Natural killer cell treated with Interleukin-12 subunit alpha and Interleukin-12 subunit beta and Interleukin-15 and Interleukin-18, amount 100 ng/mL, for 72 hours (primary cell): ENCODE measurements at places on chromosomes 4 and X. TPM values are rescaled to one million over a fixed set of nuclear protein-coding genes. Genes with fewer than 3 reads are reported as not detected.

GRCh38 chr4:95251568-95251967 lies 297.2 kb downstream of the UNC5C start:
- no peak overlapping the region for H3K4me3 ChIP-seq
- H3K36me3 ChIP-seq = no peaks in the 10 kb centered on the region
- no peak for DNase-seq
- no peaks in the 10 kb centered on the region for H3K4me1 ChIP-seq
- no peak overlapping the region for H3K27ac ChIP-seq
- H3K27me3 ChIP-seq = no peaks in the 10 kb centered on the region

DNA sequence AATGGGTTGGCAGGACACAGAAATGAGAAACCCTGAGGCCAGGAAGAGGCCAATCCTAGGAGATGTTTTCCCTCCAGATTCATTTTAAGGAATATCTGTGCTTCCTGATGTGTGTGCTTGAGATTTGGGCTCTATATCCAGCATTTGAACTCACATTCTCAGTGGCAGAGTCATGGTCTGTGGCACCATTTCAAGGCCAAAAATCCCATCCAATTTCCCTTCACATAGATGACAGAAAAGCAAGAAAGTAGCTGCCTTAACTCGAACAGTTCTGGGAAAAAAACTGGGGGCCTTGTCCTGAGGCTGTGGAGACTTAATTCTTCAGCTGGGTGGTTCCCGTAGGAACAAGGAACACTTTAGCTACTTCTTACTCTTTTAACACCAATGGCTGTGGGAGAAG lies 27.4 kb downstream of the TAF7L start:
- no peaks in the 10 kb centered on the region for H3K36me3 ChIP-seq
- H3K4me1 ChIP-seq = no peaks in the 10 kb centered on the region
- H3K27me3 ChIP-seq = no peaks in the 10 kb centered on the region

GRCh38 chr4:76209881-76210280 lies 3.7 kb downstream of the SCARB2 start:
- H3K36me3 ChIP-seq = no peaks in the 10 kb centered on the region
- H3K4me1 ChIP-seq = peaks cover 35% of the 10 kb centered on the region
- H3K27ac ChIP-seq = peak overlapping the region; percentile 23
- peaks cover 4% of the 10 kb centered on the region for H3K27me3 ChIP-seq

GRCh38 chr4:143558286-143558685 lies 44.8 kb downstream of the SMARCA5 start:
- peaks cover 13% of the 10 kb centered on the region for H3K4me1 ChIP-seq
- H3K27me3 ChIP-seq = no peaks in the 10 kb centered on the region
- no peaks in the 10 kb centered on the region for H3K36me3 ChIP-seq
- DNase-seq = no peak

- H3K4me1 ChIP-seq = no peaks in the 10 kb centered on the region
- no peaks in the 10 kb centered on the region for H3K27me3 ChIP-seq
- no peak overlapping the region for H3K4me3 ChIP-seq
- no peak for DNase-seq
- H3K27ac ChIP-seq = no peak overlapping the region
Observed at GRCh38 chr4:156512622-156513021, 459.0 kb downstream of the PDGFC start.

DNA sequence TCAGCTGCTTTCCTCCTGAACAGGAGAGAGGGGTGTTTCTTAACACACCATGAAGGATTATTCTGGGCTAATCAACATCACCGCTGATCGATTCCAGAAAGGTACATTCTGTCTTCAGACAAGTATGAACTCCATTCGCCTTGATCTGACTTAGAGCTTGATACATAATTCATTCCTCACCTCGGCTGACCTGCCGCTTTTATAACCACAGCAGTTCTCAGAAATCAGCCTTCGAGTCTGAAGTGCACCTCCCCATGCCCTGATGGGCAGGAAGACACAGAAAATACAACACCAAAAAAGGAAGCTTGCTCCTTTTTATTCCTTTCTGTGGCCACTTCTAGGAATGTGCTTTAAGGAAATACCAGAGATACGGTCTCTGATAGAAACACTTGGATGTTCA lies 85.7 kb downstream of the JAKMIP1 start:
- no peaks in the 10 kb centered on the region for H3K36me3 ChIP-seq
- peaks cover 10% of the 10 kb centered on the region for H3K4me1 ChIP-seq
- H3K27ac ChIP-seq = peak overlapping the region; percentile 60
- peaks cover 7% of the 10 kb centered on the region for H3K27me3 ChIP-seq
- no peak for DNase-seq
- H3K4me3 ChIP-seq = peak overlapping the region; percentile 46

DNA sequence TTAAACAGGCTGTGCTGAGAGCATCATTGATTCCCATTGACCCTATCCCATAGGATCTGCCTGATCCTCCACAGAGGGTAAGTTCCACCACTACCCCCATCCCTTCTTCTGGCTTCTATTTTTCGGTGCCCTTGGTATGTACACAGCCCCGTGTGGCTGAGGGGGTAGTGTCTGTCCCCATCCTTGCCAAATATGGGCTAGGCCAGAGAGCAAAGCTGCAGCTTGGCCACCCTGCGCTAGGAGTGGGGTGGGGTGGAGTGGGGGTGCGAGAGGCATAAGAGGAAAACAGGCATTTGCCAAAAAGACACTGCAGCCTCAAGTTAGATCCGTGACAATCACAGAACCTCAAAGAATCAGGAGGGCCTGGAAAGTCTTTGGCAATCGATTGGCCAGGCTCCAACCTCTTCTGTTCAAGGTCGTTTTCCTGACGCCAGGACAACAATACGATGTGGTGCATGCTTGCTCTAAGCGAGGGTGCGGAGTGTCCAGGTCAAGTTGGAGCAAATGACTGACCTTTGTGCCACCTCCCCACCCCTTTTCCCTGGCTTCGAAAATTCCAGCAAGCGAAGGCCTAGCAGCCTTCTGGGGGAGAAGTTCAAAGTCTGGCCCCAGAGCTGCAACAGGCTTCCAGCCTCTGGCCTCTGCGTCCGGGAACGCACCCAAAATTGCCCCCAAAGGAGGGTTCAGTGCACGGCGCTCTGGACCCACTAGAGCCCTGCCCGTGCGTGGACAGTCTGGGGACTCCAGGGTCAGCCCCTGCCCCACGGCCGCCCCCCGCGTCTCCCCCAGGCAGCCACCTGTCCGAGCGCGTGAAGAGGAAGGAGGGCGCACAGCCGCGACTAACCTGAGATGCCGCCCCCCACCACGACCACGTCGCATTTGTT lies 598 bp downstream of the MAOB start:
- H3K4me1 ChIP-seq = peaks cover 2% of the 10 kb centered on the region
- no peaks in the 10 kb centered on the region for H3K36me3 ChIP-seq
- peaks cover 33% of the 10 kb centered on the region for H3K27me3 ChIP-seq
- no peak for DNase-seq

DNA sequence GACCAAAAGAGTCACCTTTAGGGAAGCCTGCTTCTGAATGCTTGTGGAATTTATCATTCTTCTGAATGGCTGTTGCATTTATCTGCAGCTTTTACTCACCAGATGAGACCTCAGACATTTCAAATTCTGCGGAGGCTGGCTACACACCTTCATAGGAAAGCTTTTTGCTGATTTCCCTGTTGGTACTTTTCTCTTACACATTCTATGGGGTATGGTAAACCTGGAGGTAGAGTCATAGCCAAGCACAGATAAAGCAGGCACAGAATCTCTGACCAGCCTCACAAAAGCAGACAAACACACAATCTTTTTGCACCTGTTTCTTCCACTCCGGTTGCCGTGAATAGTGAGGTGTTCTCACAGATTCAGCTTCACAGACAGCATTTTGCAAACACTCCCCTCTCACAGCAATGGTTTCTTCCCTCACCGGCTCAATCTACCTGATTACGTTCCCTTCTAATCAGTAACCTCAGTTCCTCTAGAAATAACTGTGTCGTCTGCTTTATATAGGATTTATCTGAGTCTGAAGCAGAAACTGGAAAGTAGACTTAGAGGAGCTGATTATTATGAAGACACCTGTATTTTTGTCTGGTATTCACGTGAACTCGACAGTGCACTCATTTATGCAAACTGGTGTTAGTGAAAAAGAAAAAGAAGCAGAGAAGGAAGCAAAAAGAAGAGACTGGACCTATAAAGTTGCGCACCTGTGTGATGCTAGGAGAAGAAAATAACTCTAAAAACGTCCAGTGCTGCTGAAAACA lies 83.1 kb downstream of the DMD start:
- no peaks in the 10 kb centered on the region for H3K36me3 ChIP-seq
- H3K27me3 ChIP-seq = no peaks in the 10 kb centered on the region
- H3K4me1 ChIP-seq = no peaks in the 10 kb centered on the region
- DNase-seq = no peak
- H3K4me3 ChIP-seq = no peak overlapping the region

DNA sequence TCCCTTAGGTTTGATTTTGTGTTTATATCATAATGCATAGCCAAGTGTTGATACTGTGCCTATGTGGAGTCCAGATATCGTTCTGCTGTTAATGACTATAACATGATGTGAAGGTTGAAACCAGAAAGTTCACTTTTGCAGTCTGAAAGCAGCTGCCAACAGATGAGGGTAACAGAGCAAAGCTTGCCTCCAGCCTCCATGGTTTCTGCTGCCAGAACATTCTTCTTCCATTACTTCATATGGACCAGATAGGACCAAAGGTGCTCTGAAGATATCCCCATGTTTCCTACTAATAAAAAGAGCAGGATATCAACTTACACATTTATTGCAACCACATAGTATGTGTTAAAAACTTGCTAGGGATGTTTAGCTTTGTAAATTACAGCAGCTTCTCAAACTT lies 394.1 kb downstream of the SPRY1 start:
- H3K27ac ChIP-seq = no peak overlapping the region
- DNase-seq = no peak
- peaks cover 2% of the 10 kb centered on the region for H3K27me3 ChIP-seq
- no peak overlapping the region for H3K4me3 ChIP-seq
- H3K4me1 ChIP-seq = no peaks in the 10 kb centered on the region

GRCh38 chr4:17296921-17297890 lies 214.7 kb downstream of the QDPR start:
- no peak overlapping the region for H3K27ac ChIP-seq
- no peak overlapping the region for H3K4me3 ChIP-seq
- no peak for DNase-seq
- H3K27me3 ChIP-seq = peaks cover 28% of the 10 kb centered on the region
- H3K4me1 ChIP-seq = no peaks in the 10 kb centered on the region
- H3K36me3 ChIP-seq = no peaks in the 10 kb centered on the region

DNA sequence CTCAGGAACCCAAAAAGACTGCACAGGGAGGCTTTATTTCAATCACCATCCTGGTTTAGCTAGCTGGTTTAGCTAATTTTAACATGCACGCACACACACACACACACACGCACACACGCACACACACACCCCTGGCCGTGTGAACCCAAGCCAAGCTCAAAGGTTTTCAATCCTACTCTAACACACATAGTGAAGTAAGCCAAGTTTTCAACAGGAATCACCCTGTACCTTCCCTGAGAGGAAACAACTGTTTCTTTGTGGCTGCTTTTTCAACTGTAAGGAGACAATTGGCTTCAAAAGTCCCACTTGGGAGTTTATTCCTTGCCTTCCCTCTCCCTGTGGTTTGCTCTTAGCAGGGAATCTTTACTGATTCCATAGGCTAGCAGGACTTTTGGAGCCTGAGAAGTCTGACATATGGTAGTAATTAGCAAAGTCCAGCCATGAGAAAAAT lies 98.9 kb upstream of the BMP3 start:
- no peak overlapping the region for H3K27ac ChIP-seq
- no peaks in the 10 kb centered on the region for H3K36me3 ChIP-seq
- no peaks in the 10 kb centered on the region for H3K4me1 ChIP-seq
- DNase-seq = no peak
- peaks cover 6% of the 10 kb centered on the region for H3K27me3 ChIP-seq

GRCh38 chr4:41143311-41144039 lies 70.9 kb downstream of the APBB2 start:
- H3K27ac ChIP-seq = no peak overlapping the region
- no peak overlapping the region for H3K4me3 ChIP-seq
- no peaks in the 10 kb centered on the region for H3K36me3 ChIP-seq

- H3K4me3 ChIP-seq = peak within 1 kb of the TSS; percentile 46
- H3K36me3 ChIP-seq = no peaks in the 10 kb centered on the region
- H3K4me1 ChIP-seq = peaks cover 14% of the 10 kb centered on the region
Observed at GRCh38 chr4:47031011-47031678, at the start of gene GABRB1. Gene GABRB1, plus strand, starts transcription at chr4:47031567.

DNA sequence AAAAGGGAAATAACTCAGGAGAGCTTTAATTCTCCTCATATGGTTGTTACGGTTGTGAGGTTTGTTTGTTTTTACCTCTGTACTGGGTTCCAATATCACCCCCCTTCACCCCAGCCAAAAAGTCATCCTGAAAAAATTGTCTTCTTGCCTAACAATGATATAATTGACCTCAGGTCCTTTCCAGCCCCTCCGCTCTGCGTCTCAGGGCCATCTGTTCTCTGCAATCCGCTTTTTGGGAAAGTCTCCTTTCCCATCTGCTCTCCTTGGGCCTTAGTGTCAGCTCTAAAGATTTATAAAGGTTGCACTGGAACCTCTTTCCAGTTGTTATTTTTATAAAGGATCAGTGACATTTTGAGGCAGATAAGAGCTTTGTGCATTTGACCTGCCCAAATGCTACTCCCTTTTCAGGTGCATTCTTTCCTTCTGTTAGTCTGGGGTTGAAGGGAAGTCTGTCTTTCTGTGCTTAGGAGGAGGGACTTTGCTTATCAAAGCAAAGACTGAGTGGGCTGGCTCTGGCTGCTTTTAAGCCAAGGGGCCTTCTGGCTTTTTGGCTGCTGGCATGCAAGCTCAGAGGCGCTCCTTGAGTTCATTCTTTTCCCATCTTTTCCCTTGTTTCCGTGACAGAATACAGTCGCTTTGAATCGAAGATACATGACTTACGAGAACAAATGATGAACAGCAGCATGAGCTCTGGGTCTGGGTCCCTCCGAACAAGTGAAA lies 34.1 kb downstream of the DLG3 start:
- no peak for DNase-seq
- H3K27ac ChIP-seq = no peak overlapping the region
- H3K4me3 ChIP-seq = no peak overlapping the region
- no peaks in the 10 kb centered on the region for H3K27me3 ChIP-seq

- peaks cover 77% of the 10 kb centered on the region for H3K4me1 ChIP-seq
- H3K27ac ChIP-seq = peak overlapping the region; percentile 94
- no peaks in the 10 kb centered on the region for H3K27me3 ChIP-seq
- peak overlapping the region; percentile 78 for H3K4me3 ChIP-seq
Observed at GRCh38 chrX:65688403-65688871, 21.0 kb downstream of the MSN start.

GRCh38 chr4:188620608-188621007 lies 481.4 kb downstream of the TRIML1 start:
- H3K27ac ChIP-seq = no peak overlapping the region
- no peak overlapping the region for H3K4me3 ChIP-seq
- H3K27me3 ChIP-seq = no peaks in the 10 kb centered on the region
- H3K36me3 ChIP-seq = no peaks in the 10 kb centered on the region

GRCh38 chr4:47631161-47631560 lies 146.1 kb downstream of the ATP10D start:
- H3K4me3 ChIP-seq = no peak overlapping the region
- H3K4me1 ChIP-seq = no peaks in the 10 kb centered on the region
- DNase-seq = no peak
- peaks cover 27% of the 10 kb centered on the region for H3K27me3 ChIP-seq
- no peaks in the 10 kb centered on the region for H3K36me3 ChIP-seq
- H3K27ac ChIP-seq = no peak overlapping the region

SMIM10L2A gene
- total RNA-seq = not detected

RENBP gene
- total RNA-seq = 5.4 TPM

FGF13 gene
- total RNA-seq = not detected

MAGED2 gene
- total RNA-seq = 40.5 TPM

CLNK gene
- total RNA-seq = 0.70 TPM

TMEM271 gene
- total RNA-seq = not detected

POU3F4 gene
- total RNA-seq = not detected

FAM13A gene
- 0.73 TPM for total RNA-seq

TECRL gene
- not detected for total RNA-seq
